ENCODE measurements at places on chromosomes 5 and 9.

GRCh38 chr9:116986015-116986414 is 298.9 kb downstream of the TRIM32 start:
- DNase-seq, result no peak

DNA sequence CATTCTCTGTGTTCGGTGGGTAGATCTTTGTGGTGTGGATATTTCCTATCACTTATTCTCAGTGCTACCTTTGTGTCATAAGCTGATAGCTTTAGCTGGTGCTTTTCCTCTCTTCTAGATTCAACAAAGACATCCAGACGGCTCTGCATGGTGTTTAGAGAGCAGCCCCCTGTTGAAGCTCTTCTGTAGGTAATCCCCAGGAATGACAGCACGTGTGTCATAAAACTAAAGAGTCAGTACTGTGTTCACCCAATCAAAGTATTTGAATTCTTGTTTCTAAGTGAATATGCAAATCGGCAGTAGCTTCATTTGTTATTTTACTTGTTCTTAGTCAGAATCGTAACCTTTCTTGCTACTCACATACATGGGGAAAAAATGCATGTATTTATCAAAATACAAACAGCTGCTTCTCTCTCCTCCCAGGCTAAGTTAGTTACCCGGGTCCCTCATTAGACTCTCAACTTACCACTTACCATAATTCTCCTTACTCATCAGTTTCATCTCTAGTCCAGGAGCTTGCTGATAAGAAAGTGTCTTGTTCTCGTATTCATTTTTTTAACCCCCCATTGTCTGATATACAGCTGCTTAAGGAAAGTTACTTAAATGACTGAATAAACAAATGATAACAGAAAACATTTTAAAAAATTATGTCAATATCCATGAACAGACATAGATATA is 1696.0 kb upstream of the WWC1 start:
- DNase-seq, result no peak

DNA sequence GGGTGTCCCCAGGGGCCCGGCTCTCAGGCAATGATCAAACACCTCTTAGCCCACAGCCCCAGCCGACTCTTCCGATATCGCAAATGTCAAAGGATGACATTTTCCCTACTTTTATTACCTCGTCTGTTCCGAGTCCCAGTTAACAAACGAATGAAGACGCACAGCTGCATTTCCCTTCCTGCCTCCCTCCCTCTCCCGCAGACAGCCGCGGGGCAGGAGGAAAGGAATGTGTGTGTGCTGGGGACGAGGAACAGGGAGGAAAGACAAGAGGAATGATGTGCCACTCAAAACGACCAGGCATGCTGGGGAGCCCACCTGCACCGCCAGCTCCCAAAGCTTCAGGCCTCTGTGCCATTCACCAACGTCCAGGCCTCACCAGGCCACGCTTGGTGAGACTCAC is 125.9 kb upstream of the SARDH start:
- no peak for DNase-seq

- no peak for DNase-seq
Measured at GRCh38 chr5:138824924-138825863, 49.9 kb downstream of the LRRTM2 start.

- no peak for DNase-seq
Measured at GRCh38 chr5:144260121-144260520, 89.4 kb downstream of the KCTD16 start.

- DNase-seq, result no peak
Measured at GRCh38 chr5:71013575-71013974, 11.6 kb downstream of the NAIP start.

- DNase-seq, result no peak
Measured at GRCh38 chr9:41229408-41230401, 40.6 kb upstream of the ZNG1F start.

- no peak for DNase-seq
Measured at GRCh38 chr5:133116601-133117000, 64.8 kb downstream of the HSPA4 start.

GRCh38 chr9:136341042-136341655 is 13.8 kb downstream of the GPSM1 start:
- DNase-seq, result no peak

GRCh38 chr5:109901628-109901981 is 211.9 kb downstream of the MAN2A1 start:
- DNase-seq, result no peak

- no peak for DNase-seq
Measured at GRCh38 chr5:126852091-126852571, 75.2 kb downstream of the LMNB1 start.

GRCh38 chr5:164256954-164257353 is 751.5 kb downstream of the MAT2B start:
- DNase-seq, result no peak

GRCh38 chr5:107402434-107403227 is 268.1 kb downstream of the EFNA5 start:
- DNase-seq, result no peak

DNA sequence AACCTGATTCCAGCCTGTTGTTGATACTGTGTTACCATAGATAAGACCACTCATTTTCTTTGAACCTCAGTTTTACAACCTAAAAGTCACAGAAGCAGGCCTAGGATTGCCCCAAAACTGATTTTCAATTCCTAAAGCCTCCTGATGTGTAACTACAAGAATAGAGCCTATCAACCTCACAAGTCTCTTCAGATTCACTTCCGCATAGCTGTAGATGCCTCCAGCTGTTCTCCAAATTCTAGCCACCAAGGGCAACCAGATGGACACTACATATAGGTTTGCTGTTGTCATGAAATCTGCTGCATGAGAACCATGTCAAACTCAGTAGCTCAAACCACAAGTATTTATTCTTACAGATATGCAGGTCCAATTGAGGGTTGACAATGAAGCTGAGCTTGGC is 143.5 kb downstream of the SPATA31D1 start:
- no peak for DNase-seq

DNA sequence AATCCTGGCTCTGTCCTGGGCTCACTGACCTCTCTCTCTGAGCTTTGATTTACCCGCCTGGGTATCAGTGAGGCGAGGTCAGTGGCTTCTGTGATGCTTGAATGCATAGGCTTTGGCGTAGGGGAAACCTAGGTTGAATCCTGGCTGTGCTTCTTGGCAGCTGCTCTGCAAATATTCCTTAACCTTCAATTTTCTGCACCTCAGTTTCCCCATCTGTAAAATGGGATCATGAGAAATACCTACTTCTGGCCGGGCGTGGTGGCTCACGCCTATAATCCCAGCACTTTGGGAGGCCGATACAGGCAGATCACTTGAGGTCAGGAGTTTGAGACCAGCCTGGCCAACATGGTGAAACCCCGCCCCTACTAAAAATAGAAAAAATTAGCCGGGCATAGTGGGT is 7.2 kb downstream of the FGF18 start:
- no peak for DNase-seq

DNA sequence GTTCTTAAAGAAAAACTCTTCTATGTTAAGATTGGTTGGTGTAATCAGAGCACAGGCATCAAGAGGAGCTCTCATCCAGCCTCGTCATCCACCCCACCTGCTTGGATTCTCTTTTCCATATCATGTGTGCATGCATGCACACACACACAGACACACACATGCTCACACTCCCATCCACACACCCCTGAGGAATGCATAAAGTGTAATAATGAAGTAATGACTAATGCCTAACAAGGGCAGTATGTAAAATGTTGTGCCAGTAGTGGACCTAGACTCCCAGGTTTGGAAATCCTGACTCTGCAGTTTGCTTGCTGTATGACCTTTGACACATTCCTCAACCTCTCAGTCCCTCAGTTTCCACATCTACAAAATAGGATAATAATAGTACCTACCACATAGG is 280.0 kb upstream of the ANKRD55 start:
- DNase-seq, result no peak

DNA sequence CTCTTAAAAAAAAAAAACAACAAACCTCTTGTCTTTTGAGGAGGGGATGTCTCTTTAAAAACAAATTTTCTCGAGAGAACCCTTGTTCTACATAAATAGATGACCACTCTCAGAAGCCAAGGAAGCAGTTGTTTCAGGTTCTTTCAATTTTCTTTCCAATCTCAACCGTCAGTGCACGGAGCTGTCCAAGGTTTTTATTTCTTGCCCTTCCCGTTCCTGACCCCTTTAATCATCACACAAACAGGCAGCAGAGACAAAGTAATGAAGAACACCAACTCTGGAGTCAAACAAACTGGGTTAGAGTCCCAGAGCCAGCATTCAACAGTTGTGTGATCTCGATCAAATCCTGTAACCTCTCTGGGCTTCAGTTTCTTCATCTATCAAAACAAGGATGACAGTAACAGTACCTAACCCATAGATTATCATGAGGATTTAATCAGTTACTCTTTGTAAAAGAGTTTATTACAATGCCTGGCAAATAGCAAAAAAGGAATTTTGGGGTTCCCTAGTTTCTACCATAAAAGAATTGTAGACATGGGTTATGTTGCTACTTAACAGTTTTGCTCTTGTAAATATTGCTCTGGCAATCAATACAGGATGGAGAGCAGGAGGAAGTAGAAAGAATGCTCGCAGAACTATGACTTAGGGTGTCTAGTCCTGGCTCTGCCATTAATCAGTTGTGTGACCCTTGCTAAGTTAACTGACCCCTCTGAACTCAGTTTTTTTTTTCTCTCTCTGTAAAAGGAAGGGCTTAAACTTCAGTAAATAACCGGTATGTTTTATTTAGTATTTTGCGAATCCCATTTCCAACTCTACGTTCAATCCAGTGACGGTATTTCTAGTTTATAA is 1.0 kb upstream of the NIM1K start:
- DNase-seq, result no peak

DNA sequence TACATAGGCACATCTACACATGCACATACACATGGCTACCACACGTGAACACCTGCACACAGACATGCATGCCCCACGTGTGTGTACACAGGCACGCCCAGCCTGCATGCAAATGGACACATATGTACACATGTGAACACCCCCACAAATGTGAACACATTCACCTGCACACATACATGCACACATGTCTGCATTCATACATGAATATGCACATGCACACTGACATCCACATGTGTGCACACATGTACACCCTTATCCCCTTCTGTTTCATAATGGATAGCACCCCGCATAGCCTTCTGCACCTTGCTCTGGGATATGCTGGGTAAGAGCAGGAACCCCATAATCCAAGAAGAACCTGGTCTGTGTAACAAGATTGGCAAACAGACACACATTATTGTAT is 66.2 kb downstream of the WNK2 start:
- no peak for DNase-seq

- peak; percentile 75 for DNase-seq
Measured at GRCh38 chr9:128341435-128341849, 1.1 kb downstream of the SLC27A4 start.

DNA sequence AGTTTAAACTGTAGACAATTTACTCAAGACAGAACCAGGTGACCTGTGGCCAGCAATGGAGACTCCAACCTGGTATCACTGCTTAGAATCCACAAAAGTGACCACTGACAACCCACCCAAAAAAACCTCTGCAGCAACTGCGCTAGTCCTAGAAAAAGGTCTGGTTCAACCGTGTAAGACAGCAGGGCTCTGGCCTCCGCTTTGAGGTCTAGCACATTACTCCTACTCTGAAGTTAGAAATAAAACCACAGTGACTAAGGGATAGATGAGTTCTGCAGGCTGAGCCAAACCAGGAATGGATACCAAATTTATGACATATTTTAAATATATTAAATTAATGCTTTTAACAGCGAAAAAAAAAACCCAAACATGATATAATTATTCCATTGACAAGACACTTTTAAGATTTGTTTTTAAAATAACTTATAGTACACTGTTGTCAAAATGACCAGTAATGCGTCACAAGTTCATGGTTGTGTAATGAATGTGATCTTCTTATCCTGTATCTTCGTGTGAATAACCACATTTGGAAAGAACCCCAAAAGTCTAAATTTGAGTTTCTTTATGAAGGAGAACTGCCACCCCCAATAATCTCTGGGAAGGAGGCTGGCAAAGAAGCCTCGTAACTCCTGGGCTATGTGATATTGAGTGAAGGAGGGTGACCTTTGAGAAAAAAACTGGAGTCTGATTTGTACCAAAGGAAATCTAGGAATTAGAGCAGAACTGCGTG is 101.9 kb upstream of the SLC44A1 start:
- DNase-seq, result no peak

DNA sequence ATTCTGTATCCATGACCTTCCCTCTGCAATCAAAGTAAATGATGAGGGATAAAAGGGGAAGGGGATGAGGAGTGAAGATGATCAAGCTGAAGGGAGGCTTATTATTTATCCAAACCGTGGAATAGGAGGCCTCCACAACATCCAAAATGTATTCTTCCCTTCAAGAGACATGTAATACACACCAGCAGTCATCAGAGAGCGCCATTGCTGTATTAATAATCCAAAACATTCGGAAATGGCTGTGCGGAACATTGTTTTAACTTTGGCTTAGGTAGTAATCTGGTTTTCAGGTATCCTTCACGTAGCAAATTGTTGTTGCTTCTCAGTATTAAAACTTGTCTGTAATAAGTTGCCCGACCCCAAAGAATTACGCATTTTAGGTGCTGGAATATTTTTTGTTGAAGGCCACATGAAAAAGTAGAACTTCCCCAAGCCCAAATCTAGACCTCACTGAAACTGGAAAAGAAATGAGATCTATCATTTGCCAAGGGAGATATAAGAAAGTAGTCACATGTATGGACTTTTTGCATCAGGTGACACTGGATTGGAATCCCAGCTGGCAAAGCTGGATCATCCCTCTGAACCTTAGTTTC is 2.6 kb upstream of the BOD1 start:
- peak; percentile 38 for DNase-seq

GRCh38 chr9:111601237-111602018 is 2.0 kb upstream of the PTGR1 start:
- DNase-seq, result no peak

- DNase-seq, result no peak
Measured at GRCh38 chr5:174306345-174307030, 261.0 kb downstream of the NSG2 start.

DNA sequence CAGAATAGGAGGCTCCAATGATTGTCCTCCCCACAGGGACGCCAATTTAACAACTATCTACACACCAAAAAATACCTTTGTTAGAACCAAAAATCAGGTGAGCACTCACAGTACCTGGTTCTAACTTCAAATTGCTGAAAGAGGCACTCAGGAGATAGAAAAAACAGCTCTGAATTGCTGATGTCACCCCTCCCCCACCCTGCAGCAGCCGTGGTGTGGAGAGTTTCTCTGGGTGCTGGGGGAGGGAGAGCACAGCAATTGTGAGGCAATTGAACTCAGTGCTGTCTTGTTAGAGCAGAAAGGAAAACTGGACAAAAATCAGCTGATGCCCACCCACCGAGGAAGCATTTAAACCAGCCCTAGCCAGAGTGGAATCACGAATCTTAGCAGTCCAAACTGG is 41.8 kb downstream of the TNFSF8 start:
- DNase-seq, result no peak

GRCh38 chr9:107721705-107722245 is 232.2 kb upstream of the KLF4 start:
- no peak for DNase-seq

- no peak for DNase-seq
Measured at GRCh38 chr5:112064271-112064701, 307.3 kb upstream of the NREP start.

- DNase-seq, result no peak
Measured at GRCh38 chr5:172593721-172594235, 47.3 kb upstream of the NEURL1B start.

GRCh38 chr9:95552814-95553546 is 36.2 kb upstream of the PTCH1 start:
- peak; percentile 4 for DNase-seq

GRCh38 chr5:175521313-175521833 is 43.0 kb downstream of the SFXN1 start:
- DNase-seq, result peak; percentile 46

Data from activated naive CD4-positive, alpha-beta T cell treated with Interleukin-2 at 50 U/mL for 16 hours (primary cell).